Right lung (tissue), 10 donors: ENCODE measurements at places on chromosomes 7 and 10. TPM values are rescaled to one million over a fixed set of nuclear protein-coding genes. Genes with fewer than 3 reads are reported as not detected.

- DNase-seq = no peak
Observed at GRCh38 chr7:304574-305409, 14.8 kb downstream of the FOXL3 start.

The NACAD gene
- 8.2 TPM for polyA plus RNA-seq

DNA sequence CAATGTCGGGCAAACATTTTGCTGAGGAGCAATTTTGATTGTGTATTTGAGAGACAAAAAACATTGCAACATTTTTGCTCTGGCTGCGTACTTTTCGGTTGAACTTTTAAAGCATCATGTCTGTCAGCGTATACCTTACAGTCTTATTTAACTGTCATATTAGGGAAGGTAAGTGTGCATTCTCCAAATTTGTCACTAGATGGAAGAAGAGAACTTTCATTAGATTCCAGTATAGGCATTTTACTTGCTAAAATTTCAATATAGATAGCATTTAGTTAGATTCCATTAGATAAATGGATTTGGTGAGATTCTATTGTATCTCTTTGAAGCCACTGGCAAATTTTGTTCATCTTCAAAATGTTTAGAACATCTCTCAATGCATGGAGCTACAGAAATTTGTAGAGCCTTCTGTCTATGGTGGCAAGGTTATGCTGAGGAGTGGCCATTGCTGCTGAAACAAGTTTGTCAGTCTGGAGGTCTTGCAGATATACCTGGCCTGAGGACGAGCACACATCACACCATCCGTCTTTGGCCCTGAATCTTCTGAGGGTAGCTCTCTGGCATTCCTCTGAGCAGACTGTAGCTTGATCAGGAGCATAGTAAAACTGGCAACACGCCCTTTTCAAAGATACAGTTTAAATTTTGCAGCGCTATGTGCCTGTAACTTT lies 437.5 kb upstream of the MBL2 start:
- peak; percentile 25 for DNase-seq

The TMEM140 gene
- 19.0 TPM for polyA plus RNA-seq

DNA sequence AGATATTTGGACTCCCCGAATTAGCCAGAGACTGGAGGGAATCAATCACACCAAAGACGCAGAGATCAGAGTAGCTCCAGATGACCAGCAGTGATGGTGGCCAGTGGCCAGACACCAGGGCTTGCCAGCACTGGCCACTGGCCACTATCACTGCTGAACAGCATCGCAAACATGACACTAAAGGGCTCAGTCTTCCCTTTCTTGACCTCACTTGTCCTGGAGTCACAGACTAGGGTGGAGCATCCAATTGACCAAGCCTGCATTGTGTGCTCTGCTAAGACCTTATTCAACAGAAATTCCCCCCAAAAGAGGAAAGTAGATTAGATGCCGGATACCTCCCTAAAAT lies 234.7 kb downstream of the CREB5 start:
- DNase-seq = no peak
